ENCODE measurements at places on chromosomes 1 and 21. TPM values are rescaled to one million over a fixed set of nuclear protein-coding genes. Genes with fewer than 3 reads are reported as not detected.

DNA sequence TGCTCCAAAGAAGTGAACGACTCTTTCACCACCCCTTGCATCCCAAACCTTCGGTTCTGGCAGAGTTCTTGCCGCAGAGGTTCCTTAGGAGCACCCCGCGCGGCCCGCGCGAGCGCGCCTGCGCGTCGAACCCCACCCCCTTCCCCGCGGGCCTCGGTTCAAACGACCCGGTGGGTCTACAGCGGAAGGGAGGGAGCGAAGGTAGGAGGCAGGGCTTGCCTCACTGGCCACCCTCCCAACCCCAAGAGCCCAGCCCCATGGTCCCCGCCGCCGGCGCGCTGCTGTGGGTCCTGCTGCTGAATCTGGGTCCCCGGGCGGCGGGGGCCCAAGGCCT, at the start of gene C1orf56:
Gene C1orf56, plus strand, starts transcription at position 161 of the 334 bp plus-strand sequence. Its CDS starts 97 bp downstream, at position 258.
- peak; percentile 84 for DNase-seq

- no peak for DNase-seq
These were observed 46.5 kb upstream of the RNF11 start for GRCh38 chr1:51189421-51190073.

Gene RAB3GAP2
- 27.9 TPM for total RNA-seq

Gene RAB7B
- 0.66 TPM for total RNA-seq

Gene PTPRU
- total RNA-seq, result 22.5 TPM
